H1 (cell line): ENCODE measurements at places on chromosomes 7 and 10. TPM values are rescaled to one million over a fixed set of nuclear protein-coding genes. Genes with fewer than 3 reads are reported as not detected.
A peak's percentile ranks its signal among the peaks of the same experiment; 100 is the strongest.

GIMAP7 gene
- total RNA-seq, result not detected in 2 replicates

CCDC172 gene
- 1.7 and 3.6 TPM in 2 replicates for total RNA-seq

SLIT1 gene
- 0.88 and 1.2 TPM in 2 replicates for total RNA-seq

RELN gene
- 0.02 and 0.07 TPM in 2 replicates for total RNA-seq

LIPK gene
- total RNA-seq, result not detected in 2 replicates

NRP1 gene
- 2.1 TPM in 2 replicates for total RNA-seq

RGS10 gene
- 12.2 and 13.1 TPM in 2 replicates for total RNA-seq

EBF3 gene
- total RNA-seq, result 0.26 and 0.38 TPM in 2 replicates

DNA sequence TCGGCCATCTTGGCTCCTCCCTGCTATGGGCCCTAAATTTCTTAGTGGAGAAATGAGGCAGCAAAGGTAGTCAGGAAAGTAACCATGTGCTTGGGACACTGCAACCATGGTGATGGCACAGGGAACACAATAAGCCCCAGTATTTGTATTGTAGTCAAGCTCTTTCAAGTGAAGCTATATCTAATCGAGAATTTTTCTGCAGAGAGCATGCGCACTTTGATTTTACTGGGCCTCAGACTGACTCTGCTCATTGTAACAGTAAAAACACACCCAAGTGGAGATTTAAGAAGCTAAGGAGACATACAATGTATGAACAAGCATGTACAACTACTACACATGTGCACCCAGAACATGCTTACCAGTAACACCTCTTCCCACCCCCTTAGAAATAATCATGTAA lies 67.3 kb upstream of the TMEM229A start:
- DNase-seq, result no peak

GRCh38 chr10:111974325-111974724 lies 209.2 kb downstream of the GPAM start:
- DNase-seq, result no peak

- DNase-seq, result no peak
These were observed 411.9 kb downstream of the THSD7A start for GRCh38 chr7:11420049-11420448.

DNA sequence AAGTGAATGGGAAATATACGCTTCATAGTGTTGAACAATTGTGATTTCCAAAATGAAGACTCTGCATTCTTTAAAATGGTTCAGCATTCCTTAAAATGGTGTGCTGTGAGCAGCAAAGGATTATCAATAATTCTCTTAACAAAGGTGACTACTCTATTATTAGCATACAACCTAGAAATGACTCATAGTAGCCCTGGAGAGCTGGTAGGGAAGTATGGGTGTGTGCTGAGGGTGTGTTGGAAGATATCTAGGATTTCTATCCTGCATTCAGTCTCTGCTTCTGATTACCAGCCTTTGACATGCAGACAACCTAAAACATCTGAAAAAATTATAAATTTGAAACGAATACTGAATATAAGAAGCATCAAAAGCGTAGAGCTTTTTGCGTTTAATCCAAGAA lies 72.5 kb downstream of the SEMA3D start:
- DNase-seq, result no peak

GRCh38 chr7:154899862-154900261 lies 103.1 kb downstream of the PAXIP1 start:
- no peak for DNase-seq

- DNase-seq, result no peak
These were observed 162.0 kb downstream of the CYP26A1 start for GRCh38 chr10:93235686-93236085.

DNA sequence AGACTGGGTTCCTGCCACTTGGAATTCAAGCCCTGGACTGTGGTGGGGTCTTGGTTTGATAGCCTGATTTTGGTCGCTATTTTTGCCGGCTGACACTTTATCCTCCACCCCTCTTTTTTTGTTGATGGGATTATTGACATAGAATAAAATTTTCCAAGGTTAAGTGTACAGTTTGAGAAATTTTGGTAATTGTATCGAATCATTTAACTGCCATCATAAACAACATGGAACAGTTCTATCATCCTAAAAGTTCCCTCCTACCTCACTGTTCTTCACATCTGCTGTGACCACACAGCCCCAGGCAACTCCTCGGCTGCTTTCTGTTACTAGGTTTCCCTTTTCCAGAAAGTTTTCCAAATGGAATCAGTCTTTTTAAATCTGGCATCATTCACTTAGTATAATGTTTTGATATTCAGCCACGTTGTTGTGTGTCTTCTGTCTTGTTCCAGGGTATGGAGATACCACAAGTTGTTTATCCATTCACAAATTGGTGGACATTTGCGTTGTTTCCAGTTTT lies 50.6 kb upstream of the STEAP1B start:
- no peak for DNase-seq

DNA sequence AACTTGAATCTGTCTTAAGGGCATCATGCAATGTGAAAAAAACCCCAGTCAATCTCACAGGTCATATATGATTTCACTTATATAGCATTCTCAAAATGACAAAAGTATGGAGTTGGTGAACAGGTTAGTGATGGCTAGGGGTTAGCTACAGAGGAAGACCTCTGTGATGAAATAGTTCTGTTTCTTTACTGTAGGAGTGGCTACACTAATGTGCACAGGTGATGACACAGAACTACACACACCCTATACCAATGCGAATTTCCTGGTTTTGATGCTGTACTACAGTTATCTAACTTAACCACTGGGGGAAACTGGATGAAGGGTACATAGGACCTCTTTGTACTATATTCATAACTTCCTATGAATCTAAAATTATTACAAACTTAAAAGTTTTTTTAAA lies 541.8 kb downstream of the PARD3 start:
- no peak for DNase-seq

- peak; percentile 57 for DNase-seq
These were observed 173.0 kb upstream of the LANCL2 start for GRCh38 chr7:55191926-55192692.

DNA sequence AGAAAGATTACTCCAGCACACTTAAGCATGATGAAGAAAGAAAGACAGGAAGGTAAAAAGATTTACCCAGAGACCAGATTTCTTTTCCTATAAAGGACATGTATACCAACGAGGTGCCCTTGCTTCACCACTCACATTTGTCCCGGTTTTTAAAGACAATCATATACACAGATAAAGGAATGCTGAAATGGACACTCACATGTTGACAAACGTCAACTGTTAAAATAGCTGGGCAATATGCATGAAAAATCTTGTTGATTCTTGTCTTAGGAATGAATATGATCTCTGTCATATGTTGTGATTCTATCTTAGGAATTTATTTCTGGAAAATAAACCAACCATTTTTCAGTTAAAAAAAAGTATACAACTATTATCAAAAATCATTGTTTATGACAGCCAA lies 158.2 kb downstream of the SRPK2 start:
- no peak for DNase-seq

- no peak for DNase-seq
These were observed 246.7 kb downstream of the GFRA1 start for GRCh38 chr10:116026315-116026714.

DNA sequence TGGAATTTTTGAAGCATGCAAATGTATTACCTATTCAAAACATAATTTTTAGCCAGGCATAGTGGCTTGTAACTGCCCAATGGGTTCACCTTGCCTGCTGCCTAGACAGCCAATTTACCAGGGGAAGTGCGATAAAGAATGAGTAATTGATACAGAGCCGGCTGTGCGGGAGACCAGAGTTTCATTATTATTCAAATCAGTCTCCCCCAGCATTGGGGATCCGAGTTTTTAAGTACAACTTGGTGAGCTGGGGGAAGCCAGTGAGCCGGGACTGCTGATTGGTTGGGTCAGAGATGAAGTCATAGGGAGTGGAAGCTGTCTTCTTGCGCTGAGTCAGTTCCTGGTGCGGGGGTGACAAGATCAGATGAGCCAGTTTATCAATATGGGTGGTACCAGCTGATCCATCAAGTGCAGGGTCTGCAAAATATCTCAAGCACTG lies 29.1 kb upstream of the NRBF2 start:
- DNase-seq, result peak; percentile 54

GRCh38 chr10:10396601-10397000 lies 621.1 kb upstream of the CELF2 start:
- no peak for DNase-seq

GRCh38 chr10:62880162-62880561 lies 64.0 kb upstream of the EGR2 start:
- no peak for DNase-seq

DNA sequence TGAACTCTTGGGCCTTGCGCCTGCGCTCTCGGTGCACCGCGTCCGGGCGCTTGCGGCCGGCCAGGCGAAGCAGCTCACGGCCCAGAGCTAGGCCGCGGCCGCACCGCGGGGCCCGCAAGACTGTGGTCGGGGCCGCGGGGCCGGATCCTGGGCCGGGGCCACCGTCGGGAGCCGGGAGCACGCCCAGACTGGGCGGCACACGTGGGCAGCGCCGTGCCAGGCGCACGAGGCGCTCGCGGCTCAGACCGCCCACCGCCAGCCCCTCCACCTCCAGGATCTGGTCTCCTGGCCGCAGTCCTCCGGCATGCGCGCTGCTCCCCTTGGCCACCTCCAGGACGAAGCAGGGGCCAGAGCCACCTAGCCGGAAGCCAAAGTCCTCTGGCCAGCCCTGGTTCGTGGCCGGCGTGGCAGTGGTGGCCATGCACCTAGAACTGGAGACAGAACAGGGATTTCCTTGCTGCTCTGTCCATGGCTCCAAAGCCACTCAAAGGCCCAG lies at the start of gene GRID2IP:
GRID2IP (minus strand) TSS at position 446 of the 496 bp plus-strand sequence; CDS start at position 421, 25 bp downstream.
- DNase-seq, result no peak

- DNase-seq, result no peak
These were observed 327.3 kb upstream of the NRP1 start for GRCh38 chr10:33661580-33662336.

DNA sequence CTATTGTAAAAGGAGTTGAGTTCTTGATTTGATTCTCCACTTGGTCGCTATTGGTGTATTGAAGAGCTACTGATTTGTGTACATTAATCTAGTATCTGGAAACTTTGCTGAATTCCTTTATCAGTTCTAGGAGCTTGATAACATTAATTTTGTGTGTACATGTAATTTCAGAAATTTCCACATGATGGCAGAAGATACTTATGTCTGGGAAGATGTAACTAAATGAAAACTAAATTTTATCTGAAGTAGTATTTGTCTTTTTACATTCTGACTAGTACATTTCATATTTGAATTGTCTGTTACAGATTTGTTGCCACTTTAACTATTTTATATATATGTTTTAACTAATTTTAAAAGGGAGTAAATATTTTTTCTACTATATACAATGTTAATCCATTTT lies 27.6 kb downstream of the SDHAF3 start:
- DNase-seq, result no peak

- DNase-seq, result no peak
These were observed 5.1 kb upstream of the SP8 start for GRCh38 chr7:20791538-20792434.

- DNase-seq, result no peak
These were observed 22.5 kb downstream of the SYPL1 start for GRCh38 chr7:106089647-106090046.

DNA sequence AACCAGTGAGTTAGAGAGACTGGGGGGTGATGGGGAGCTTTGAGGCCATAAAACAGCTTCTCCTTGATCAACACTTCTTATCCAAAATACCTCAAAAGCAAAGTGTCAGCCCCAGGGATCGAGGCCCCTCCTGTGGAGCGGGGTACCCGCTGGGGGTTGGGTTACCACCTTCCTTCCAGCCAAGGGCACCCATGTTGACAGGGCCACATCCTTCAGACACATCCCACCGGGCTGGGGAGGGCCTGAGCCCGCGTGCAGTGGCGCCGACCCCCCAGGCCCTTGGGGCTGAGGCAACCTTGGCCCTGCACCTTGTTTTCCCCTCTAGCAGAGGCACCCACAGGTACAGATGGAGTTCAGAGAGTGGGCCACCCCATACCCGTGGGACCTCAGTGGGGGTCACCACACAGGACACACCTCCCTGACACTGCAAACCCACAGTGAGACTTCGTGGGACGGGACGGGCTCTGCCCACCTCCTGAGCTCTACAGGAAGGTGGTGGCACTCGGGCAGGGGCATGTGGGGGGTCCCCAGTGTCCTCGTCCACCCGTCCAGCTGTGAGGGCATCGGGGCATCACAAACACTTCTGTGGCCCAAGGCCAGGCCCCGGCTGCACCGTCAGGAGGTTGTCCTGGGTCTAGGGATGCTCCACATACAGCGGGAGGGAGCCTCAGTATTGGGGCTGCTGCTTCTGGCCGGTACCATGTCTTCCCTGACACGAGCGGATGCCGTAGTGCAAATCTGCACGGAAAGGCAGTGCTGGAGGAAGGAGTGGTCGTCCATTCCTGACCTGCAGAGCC lies 10.7 kb downstream of the DPYSL4 start:
- no peak for DNase-seq

- no peak for DNase-seq
These were observed 31.7 kb downstream of the TPST1 start for GRCh38 chr7:66236713-66237303.

GRCh38 chr7:4631380-4632179 lies 50.5 kb upstream of the FOXK1 start:
- DNase-seq, result peak; percentile 52

DNA sequence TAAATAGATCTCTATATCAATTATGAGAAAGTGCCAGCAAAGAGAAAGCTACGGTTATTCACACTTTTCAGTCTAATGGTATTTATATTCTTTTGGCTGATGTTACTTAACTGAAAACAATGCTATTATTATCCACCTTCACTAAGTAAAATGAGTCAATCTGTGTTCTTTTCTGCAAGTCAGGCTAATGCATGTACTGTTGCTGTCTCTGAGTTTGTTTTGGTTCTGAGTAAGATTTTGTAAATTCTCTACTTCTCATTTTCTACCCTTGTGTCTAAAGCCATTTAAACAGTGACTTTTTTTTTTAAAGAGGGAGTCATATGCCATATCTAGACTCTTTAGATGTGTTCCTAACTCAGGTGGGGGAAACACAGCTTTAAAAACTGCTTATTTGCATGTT lies 7.5 kb downstream of the VWC2 start:
- DNase-seq, result no peak

- no peak for DNase-seq
These were observed 86.4 kb upstream of the JAZF1 start for GRCh38 chr7:28267012-28267411.

- DNase-seq, result no peak
These were observed 545.1 kb downstream of the AUTS2 start for GRCh38 chr7:70143075-70144044.

- DNase-seq, result peak; percentile 17
These were observed 46.1 kb downstream of the ARMH3 start for GRCh38 chr10:102009801-102010425.

- no peak for DNase-seq
These were observed 16.4 kb downstream of the MTERF1 start for GRCh38 chr7:91864070-91864469.

GRCh38 chr7:16712916-16713315 lies 40.6 kb upstream of the TSPAN13 start:
- no peak for DNase-seq
